ENCODE measurements at places on chromosomes 2 and 18.

GRCh38 chr2:64876137-64876647, 113.0 kb upstream of the SLC1A4 start:
- no peak for DNase-seq

GRCh38 chr2:7660816-7661215, 743.6 kb downstream of the RNF144A start:
- DNase-seq: no peak

GRCh38 chr2:101272045-101272784, 19.5 kb downstream of the CNOT11 start:
- DNase-seq: no peak

- no peak for DNase-seq
These were observed 44.6 kb downstream of the EMX1 start for GRCh38 chr2:72961853-72962468.

DNA sequence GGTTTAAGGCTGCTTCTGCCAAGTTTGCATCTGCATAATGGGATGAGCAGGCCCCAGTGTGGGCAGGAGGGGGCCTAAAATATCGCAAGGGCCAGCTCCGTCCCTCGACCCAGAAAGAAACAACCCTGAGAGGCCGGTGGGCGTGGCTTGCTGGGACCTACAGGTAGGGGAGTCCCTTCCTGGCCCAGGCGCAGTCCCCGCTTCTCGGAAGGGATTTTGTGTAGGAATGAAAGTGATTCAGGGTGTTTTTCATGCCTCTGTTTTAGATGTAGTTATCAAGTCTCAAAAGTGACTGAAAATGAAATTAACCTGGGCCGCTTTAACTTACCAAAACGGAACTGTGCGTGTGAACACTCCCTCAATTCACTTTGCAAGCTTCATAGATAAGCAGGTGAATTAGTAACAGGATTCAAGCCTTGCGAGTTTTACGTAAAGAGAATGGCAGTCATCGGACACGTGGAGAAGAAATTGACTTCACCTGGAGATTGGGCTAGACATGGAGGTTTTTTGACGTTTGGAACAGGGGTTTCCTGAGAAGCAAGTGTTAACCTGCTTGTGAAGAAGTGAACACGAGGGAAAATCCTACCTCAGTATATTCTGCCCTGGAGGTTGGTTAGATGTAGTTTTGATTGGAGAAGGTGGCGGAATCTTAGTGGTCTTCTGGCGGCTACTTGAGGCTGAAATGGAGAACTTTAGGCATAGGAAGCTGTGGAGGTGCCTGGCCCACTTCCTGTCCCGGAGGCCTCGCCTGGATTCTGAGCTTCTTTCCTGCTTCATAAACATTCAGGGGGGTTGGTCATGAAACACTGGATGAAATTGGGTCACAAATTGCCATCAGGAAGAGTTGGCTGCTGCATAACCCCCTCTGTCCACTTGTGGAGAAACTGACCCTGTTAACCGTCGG, 1.7 kb downstream of the NCK2 start:
- DNase-seq: no peak

DNA sequence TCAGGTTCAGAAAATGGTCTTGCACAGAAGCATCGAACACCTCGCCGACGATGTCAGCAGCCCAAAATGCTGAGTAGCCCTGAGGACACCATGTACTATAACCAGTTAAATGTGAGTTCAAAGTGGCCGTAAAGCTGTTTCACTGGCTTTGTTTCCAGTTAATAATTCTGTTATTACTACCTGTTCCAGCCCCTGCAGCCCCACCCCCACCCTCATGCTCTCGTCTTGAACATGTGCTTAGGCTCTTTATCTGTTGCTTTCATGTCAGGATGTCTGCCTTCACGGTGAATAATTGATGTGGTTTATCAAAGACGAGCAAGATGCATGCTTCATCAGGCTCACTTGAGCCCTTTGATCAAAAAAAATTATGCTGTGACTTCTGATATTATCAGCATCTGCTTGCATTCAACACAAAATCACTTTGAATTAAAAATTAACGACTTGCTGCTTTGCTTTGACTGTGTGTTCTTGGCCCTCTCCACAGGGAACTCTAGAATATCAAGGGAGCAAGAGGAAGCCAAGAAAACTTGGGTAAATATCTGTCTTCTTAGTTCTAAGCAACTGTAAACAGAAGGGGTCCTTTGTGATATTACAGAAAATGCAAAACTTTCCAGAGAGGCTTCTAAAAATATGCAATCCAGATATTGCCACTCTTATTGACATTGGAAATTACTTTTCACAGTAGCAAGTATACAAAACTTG, 63.4 kb upstream of the SP5 start:
- DNase-seq: no peak

DNA sequence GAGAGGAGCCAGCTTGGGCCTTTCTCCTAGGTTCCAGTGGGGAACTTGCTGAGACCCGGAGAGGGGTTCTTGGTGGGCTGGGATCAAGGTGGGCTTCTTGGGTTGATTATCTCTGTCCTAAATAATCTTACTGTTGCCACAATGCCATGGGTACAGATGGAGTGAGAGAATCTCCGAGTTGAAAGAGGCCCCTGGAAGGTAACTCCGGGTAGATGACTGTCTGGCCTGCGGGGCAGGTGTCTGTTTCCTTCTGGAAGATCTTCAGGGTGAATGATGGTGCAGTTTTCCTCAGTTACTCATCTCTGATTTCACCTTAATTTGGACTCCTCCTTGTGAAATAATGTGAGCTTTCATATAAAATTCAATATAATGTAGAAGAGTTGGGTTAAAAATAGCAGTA, 159.4 kb downstream of the ACTR3 start:
- no peak for DNase-seq

DNA sequence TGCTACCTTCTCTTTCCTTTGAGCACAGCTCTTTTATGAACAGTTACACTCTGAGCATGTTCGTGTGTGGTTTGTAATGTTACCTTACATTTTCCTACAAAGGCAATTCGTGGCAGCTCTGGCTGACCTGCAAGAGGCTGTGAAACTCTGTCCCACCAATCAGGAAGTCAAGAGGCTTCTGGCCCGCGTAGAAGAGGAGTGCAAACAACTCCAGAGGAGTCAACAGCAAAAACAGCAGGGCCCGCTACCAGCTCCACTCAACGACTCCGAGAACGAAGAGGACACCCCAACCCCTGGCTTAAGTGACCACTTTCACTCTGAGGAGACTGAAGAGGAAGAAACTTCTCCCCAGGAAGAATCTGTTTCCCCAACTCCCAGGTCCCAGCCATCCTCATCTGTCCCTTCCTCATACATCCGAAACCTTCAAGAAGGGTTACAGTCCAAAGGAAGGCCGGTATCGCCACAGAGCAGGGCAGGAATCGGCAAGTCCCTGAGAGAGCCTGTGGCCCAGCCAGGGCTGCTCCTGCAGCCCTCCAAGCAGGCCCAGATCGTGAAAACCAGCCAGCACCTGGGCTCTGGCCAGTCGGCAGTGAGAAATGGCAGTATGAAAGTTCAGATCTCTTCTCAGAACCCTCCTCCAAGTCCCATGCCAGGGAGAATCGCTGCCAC, 56.9 kb downstream of the WDSUB1 start:
- no peak for DNase-seq

DNA sequence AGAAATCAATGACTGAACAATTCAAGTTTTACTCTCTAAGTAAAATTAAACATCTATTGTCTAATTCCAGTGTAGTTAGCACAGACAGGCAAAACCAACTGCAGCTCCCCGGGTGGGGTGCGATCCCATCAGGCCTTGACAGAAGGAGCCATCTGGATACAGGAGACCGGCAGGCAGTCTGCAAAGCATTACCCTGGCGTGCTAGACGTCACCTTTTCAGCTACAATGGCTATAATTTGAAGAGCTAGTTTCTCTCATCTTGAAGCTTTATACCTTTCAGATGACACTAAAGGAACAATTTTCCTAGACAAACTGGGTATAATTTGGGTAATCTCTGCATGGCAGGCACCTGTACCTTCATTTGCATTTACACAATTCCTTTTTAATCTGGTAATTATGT, 761.5 kb upstream of the SOX11 start:
- no peak for DNase-seq

DNA sequence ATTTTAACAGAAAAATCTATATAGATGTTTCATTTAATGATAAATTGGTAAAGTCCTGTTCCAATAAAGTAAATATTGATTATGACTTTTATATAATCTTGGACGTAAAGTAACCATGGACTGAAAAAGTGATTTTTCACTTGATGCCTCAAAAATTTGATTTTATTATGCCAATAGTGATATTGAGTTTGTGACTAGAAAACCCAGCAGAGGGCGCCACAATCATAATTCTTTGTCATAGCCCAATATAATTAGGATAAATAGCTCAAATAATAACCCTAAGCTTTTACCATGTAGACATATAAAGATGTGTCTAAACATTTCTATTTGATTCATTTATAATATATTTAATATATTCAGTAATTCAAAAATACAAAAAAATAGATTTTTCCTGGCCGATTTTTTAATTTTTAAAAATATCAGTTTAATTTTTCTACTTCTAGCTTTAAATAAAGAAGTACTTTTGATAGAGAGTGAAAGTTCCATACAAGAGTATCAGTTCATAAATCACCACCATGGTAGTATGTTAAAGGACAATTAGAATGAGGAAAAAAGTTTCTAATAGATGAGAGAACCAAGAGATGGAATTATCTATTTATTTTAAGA, 30.7 kb downstream of the CAMKMT start:
- peak; percentile 2 for DNase-seq

GRCh38 chr2:94870440-94871225, 597 bp upstream of the TEKT4 start:
- DNase-seq: no peak

DNA sequence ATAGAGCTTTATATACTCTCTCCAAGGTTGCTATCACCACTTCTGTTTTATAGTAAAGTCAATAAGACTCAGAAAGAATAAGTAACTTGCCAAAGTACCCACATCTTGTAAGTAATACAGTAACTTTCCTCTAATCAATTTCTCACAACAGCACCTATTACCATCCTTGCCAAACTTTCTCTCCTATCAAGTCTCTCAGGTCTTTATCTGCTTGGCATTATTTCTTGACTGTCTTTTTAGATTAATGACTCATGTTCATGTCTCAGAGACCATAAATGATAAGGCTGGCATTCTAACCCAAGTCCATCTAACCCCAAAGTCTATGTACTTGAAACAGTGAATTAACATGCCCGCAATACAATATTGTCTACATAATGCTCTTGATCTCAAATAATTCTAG, 618.0 kb upstream of the ZEB2 start:
- DNase-seq: no peak

- no peak for DNase-seq
These were observed 88.9 kb downstream of the FEZ2 start for GRCh38 chr2:36509075-36509474.

DNA sequence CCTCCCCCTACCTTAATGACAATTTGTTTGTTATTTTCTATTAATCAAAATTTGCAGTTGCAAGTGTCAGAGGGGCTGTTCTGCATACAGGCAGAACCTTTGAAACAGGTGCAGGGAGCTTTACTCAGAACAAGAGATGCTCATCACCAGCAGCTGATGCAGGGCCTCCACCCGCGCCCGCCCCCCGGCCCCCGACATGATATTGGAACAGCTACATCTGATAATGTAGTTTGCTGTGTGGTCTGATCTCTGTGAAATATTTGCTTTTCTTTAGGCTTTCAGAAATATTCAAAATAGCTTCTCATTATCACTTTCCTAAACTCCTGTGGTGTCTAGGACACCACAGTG, 130.0 kb downstream of the PRKCE start:
- DNase-seq: no peak

DNA sequence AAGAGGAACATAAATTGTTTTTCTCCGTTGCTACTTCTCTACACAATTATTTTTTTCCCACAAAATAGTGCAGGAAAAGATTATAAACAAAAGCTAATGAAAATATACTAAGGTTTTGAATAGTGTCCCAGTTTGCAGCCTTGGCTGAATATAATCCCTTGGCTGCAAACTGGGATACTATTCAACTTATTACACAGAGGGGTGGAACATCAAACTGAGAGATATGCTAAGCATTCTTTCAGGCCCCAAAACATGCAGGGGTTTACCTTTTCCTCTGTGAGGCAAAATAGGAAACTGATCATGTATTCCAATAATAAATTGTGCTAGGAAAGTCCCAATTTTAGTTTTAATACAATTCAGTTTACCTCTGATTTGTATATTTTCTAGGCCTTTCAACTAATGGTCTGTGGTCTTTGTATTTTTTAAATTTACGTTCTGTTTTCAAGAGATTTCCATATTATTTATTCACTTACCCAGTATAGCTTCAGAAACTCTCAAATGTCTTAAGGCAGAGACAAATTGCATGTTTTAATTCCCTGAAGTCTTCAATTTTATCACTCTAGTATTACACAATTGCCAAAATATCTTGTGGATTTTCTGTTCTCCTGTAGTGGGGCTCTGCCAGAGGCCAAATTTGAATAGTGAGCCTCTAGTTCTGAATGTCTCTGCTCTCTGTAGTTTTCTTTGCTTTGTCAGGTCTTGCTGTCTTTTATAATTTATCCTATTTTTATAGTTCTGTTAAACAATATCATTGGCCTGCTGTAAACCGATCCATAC, 63.9 kb downstream of the PPP1R1C start:
- no peak for DNase-seq

GRCh38 chr18:63107171-63107845, 212.3 kb downstream of the BCL2 start:
- peak; percentile 42 for DNase-seq
